ENCODE measurements at places on chromosomes 4 and X. TPM values are rescaled to one million over a fixed set of nuclear protein-coding genes. Genes with fewer than 3 reads are reported as not detected.

DNA sequence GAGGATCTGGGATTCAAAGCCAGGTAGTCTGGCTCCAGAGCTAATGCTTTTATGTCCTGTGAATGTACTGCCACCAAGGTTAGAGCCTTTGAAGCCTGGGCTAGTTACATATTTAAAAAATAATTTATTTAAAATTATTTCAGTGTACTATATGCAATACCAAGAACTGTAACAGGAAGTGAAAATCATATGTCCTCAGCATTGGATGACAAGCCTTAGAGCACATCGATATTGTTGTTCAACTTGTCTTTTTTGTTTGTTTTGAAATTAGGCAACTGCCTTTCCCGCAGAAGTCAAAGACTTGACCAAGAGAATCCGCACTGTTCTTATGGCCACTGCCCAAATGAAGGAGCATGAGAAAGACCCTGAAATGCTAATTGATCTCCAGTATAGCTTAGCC lies 73.1 kb upstream of the IL13RA1 start:
- DNase-seq = no peak

MAGEA3 gene
- not detected for total RNA-seq

GRCh38 chrX:41142130-41142910 lies 57.1 kb downstream of the USP9X start:
- DNase-seq = no peak

DNA sequence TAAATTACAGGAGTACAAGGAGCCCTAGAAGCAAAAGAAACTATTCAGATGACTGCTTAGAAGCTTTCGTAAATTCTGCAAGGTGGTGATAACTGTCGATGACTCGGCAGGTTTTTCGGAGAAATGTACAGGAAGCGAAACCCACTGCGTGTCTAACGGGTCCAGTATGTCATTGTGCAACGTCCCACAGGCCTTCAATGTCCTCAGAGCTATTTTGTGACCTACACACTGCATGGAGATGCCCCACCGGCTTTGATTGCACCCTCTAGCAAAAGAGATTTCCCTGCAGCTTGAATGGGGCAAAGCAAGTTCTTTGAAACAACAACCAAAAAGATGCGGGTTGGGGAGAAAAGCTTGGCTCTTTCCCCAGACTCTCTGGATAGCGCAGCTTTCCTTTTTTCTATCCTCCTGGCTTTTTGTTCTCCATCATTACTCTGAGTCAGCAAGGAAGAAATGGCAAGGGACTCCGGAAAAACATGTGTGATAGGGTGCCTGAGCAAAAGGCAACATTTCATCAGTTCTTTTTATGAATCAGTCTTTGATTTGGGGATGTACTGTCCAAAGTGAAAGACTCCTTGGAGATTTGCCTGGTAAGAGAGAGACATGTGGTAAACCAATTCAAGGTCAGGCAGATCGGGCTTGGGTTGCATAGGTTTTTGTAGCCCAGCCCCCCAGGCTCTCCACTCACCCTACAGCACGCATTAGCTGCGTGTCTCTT lies 112.0 kb upstream of the TBL1X start:
- DNase-seq = no peak

Data from progenitor cell of endocrine pancreas (in vitro differentiated cells).